ENCODE measurements at places on chromosomes 2 and 18.

DNA sequence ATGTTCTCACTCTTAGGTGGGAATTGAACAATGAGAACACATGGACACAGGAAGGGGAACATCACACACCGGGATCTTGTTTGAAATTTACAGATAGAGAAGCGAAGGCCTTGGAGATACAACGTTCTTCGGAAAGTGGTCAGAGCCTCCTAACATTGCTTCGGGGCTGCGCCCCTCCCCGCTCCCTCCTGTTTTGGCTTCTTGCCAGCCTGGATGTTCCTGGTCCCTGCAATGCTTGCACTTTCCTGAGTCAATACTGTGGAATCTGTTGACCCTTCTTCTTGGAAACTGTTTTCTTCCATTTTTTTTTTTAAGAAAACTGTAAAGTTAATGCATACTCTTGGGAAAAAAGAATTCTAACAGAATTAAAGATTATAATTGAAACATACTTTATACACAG lies 360.8 kb downstream of the SOCS6 start:
- no peak for DNase-seq

- DNase-seq = no peak
These were observed 528.8 kb downstream of the CMPK2 start for GRCh38 chr2:6336752-6337471.

DNA sequence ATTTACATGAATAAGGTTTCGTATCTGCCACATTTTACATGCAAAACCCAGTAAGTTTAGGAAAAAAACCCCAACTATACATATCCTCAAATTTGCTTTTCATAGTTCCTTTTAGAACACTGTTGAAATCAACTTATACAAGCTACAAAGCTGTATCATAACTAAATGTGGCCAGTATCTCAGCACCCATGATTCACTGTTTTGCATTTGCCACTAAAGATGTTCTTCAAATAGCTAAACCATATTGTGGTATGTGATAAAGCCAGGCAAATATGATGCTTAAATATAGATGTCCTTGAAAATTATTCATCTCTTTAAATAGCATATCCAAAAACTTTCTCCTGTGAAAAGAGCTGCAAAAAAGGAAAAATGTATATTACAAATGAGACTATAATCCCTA lies 29.9 kb downstream of the ROCK2 start:
- DNase-seq = no peak

DNA sequence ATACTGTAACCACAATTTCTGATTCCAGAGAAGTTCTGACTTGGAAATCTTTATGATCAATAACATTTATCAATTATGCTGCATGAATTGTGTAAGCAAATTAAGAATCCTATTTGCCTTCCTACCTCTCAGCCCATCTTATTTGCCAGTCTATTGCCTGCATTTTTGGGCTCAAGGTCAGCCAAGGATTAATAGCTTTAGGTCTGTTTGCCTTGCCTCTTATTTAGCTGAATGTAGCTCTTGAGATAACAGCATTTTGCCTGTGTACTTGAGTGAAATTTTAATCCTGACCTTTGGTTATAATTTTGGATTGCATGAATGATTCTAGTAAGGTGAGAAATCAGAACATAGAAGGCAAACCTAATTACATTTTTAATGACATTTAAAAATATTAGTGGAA lies 51.2 kb downstream of the MYO3B start:
- no peak for DNase-seq

DNA sequence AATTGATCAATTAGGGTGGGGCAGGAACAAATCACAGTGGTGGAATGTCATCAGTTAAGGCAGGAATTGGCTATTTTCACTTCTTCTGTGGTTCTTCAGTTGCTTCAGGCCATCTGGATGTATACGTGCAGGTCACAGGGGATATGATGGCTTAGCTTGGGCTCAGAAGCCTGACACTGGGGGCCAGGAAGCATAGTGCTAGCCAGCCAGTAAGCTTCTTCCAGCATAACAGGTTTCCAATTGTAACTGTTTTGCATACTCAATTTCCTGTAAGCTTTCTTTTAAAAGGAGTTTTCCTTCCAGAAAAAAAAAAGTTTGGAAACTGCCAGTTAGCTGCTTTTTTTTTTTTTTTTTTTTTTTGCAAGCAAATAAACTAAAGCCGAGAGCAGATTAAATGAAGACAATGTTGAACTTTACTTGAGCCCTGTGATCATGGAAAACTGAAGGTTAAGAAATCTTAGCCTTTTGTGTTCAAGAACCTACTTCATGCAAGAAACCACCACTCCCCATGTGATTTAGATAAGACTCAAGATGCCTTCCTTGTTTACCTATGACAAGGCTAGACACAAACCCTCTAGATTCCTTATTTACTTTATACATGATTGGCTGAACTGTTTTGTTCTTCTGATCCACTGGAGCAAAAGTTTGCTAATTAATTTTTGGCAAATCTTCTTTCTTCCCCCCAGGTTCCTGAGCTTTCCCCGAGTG lies 126.9 kb upstream of the LINC00305 start:
- no peak for DNase-seq

DNA sequence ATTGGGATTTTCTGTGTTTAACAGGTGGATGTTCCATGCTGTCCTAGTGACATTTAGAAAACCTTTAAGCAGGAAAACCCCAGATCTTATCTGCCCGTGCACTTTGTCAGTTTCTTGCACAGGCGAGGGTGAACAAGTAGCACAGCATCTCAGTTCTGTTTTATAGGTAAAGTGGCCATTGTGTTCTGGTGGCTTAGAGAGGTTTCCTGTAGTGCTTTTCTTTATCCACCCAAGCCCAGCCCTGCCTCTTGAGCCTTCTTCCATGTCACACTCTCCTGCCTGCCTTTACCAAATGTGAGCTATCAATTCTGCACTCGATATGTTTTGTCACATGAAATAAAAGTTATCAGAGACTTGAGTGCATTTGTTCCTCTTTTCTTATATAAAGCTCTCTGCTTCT lies 135.3 kb upstream of the NOSTRIN start:
- no peak for DNase-seq

DNA sequence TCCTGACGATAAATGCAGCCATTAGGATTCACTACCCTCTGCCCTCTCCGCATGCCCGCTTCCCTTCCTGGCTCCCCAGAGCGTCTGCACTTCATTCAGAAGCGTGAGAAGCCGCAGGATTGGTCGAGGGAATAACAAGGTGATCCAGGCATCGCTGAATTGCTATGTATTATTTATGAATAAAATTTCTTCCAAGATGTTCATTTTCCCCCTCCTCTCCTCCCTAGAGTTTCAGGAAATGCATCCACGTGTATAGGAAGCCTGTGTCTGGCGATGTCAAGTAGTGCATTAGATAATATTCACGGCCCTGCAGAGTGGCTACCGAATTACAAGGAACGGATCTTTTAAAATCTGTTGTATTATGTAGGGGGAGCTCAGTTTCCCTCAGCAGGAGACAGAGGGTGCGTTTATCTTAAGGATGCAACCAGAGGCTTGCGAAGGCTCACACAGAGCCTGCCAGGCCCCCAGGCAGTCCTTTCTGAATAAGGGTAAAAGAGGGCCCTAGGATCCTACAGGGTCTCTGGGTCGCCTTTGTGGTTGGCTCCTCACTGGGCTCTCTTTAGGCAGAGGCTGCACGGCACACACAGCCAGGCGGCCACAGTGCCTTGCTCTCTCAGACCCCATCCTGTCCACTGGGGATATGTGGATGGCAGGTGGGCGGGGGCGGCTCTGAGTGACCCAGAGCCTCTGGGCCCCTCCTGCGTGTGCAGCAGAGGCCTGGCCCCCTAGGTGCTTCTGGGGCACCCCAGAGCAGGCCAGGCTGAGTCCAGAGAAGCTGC lies 224.1 kb upstream of the PXDN start:
- no peak for DNase-seq

- no peak for DNase-seq
These were observed 398.1 kb downstream of the TNS1 start for GRCh38 chr2:217604527-217605194.

GRCh38 chr2:130920415-130921163 lies 83.9 kb downstream of the ARHGEF4 start:
- peak; percentile 71 for DNase-seq

- DNase-seq = no peak
These were observed 87.6 kb downstream of the ALPK2 start for GRCh38 chr18:58541146-58541788.

- DNase-seq = no peak
These were observed 9.7 kb upstream of the ECEL1 start for GRCh38 chr2:232497348-232497747.

DNA sequence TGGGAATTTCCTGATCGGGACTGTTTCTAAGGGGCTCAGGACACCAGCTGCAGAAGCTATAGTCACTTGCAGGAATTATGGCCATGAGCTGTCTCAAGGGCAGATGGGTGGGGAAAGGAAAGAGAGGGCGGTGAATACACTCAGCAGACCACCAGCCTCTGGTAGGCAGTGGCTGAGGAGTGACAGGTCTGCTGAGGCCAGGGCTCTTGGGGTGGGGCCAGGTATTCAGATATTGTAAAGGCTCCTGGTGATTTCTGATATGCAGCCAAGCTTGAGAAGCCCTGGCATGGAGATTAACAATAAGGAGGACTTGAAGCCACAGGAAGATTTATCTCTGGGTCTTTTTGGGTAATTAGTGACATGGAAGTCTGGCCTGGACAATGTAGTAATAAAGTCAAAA lies 145.3 kb upstream of the AQP4 start:
- no peak for DNase-seq

DNA sequence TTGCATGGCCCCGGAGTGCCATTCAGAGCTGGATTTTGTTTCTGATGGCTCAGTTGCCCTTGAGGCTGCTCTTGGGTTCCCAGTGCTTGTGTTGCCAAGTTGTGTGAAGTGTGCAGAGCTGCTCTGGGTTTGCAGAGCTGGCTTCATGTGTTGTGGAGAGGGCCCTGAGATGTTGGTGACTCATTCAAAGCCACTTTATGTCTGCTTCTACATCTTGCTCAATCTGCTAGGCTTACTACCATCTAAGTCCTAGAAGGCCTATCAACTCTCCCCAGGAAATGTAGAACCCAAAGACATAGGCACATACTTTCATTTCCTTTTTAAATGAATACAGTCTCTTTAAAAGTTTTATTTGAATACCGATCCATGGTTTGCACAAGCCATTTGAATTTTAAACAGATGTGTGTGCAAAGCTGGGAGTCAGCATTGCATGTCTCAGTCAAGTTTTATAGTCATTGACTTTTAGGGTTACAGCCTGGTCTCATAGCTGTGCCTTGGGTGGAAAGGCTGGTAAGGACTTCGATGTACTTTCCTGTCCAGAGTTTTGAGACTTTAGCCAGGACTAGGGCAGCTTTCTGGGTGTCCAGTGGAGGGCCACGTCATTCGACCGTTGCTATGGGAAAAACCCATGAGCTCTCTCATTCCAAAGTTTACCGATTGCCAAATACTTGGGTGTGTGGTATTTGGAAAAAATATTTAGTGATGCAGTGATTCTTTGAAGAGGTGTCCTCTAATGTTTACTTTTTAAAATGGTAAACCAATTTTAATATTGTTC lies 105.0 kb downstream of the LTBP1 start:
- DNase-seq = no peak

GRCh38 chr2:238121511-238122286 lies 16.8 kb upstream of the KLHL30 start:
- no peak for DNase-seq

DNA sequence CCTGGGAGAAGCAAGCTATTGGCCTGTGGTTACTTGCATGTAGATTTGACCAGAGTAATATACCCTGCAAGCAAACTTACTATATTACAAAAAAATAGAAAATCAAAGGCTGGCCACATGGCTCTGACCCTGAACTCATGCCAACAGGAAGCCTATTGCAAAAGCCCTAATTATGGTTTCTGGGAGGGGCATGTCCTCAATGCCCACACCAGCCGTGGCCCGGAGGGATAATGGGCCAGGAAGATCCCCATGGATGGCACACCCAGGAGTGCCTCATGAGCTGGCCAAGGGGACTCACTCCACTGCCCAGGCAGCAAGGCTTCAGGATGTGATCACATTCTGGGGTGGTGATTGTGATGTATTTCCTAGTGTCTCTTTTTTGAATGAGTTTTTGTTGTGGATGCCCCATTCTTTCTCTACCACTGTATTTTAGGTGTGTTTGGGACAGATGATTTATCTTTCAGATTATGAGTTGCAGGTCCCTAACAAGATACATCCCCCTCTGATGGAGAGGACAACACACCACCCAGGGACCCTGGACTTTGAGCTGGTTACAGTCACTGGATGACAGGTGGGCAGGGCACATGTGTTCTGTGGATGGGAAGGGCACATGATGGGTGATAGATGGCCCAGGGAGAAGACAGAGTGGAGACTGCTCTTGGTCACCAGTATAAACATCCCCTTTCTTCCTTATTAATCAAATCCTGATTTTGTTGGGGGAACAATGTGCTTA lies 18.7 kb upstream of the TFCP2L1 start:
- DNase-seq = no peak

DNA sequence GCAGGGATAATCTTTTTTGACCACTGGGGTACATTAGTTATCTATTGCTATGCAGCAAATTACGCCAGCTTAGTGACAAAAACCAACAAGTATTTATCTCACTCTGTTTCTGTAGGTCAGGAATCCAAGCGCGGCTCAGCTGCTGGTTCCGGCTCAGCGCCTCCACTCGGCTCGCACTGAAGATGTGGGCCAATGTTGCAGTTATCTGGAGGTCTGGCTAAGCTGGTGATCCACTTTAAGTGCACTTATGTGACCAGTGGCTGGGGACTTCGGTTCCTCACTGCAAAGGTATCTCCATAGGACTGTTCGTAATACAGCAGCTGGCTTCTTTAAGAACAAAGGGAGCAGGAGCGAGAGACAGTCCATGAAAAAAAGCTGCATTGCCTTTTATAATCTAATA lies 591.9 kb downstream of the TMEM182 start:
- DNase-seq = no peak

- DNase-seq = no peak
These were observed 161.6 kb upstream of the CAPN13 start for GRCh38 chr2:30968660-30969397.

DNA sequence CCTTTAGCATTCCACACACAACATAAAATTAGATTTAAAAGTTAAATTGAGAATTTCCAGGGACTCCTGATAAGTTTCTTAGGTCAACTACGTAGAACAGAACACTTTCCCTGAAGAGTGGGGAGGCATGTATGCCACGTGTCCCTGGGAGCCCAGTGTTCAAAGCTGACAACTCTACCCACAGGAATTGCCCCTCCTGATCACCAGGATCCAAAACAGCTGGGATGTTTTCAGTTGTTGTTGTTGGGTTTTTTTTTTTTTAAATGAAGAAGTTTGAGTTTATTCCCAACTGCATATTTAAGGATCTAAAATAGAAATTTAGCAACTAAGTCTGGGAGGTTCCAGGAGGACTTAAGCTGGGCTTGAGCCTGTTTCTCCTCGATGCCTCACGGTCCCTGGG lies 100.5 kb downstream of the TPGS2 start:
- DNase-seq = no peak

- DNase-seq = no peak
These were observed 40.9 kb downstream of the RBBP8 start for GRCh38 chr18:22974001-22974400.

All from globus pallidus (tissue), 1 donor.